SK-N-SH (cell line): ENCODE measurements at places on chromosomes 4 and X.

- DNase-seq = no peak
Observed at GRCh38 chr4:7854216-7854615, 85.4 kb downstream of the AFAP1 start.

GRCh38 chr4:92091335-92091734, 212.4 kb upstream of the GRID2 start:
- DNase-seq = no peak

DNA sequence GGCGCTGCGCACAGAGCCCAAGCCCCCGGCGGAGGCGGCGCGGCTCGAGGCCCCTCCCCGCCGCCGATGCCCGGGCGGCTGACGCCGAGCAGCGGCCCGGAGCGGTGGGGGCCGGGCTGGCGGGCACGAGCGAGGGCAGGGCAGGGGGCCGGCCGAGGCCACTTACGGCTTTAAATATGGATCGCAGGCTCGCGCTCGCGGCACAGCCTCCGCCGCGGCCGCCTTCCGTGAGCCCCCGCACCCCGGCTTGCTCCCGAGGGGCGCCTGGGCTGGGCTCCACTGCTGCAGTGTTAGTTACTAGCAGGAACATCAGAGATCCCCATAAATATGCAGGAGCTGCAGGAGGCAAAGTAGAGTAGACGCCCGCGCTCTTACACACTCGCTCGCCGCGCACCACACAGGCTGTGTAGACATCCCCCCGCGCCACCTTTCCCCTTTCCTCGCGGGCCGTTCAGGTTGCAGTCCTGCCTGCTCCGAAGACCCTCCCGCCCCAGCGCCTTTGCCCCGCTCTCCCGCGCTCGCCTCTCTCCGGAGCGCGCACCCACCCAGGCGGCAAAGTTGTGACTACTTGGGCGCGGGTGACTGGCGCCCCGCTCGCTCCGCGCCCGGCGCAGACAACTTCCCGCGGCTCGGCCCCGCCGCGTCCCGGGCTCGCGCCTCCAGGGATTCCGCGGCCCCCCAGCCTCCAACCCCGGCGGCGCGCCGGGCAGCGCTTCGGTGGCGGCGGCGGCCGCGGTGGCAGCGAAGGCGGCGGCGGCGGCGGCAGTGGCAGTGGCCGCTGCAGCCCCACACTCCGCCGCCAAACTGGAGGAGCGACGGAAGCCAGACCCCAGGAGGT, 152.0 kb upstream of the SLC4A4 start:
- DNase-seq = peak; percentile 61

DNA sequence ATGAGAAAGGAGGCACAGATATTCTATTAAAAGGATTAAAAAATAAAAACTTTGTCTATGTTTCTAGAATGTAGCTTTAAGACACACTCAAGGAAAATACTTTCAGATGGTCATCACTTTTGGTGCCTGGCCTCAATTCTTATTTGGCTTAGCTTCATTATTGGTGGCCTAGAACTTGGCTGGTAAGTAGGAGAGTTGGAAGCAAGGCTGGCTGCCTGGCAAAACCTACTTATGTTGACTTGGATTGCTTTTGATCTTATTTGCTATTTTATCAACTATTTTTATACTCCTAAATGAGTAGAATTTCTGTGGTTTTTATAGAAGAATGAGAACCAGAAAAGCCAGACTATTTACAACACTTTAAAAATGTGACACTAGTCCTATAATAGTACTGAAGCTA, 35.3 kb upstream of the JADE3 start:
- DNase-seq = no peak

GRCh38 chr4:25580633-25581467, 74.8 kb upstream of the SLC34A2 start:
- DNase-seq = no peak

DNA sequence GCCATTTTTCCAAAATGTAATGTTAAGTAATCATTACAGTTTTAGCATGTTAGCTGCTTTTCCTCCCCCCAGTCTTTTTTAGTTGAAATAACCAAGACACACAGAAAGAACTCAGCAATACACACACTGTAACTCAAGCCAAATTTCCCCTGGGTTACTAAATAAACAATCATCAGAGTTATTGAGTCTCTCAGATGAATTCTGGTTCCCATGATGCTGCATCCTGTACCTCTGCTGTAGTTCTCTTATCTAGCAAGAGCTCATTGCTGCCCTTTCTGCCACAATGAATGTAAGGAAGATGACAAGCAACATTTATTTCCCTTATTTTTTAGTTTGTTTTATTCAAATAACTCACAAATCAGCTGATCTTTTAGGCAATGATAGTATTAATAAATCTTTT, 185.1 kb downstream of the ARHGAP6 start:
- DNase-seq = no peak

- DNase-seq = no peak
Observed at GRCh38 chr4:189773909-189774308, 166.8 kb upstream of the FRG1 start.

DNA sequence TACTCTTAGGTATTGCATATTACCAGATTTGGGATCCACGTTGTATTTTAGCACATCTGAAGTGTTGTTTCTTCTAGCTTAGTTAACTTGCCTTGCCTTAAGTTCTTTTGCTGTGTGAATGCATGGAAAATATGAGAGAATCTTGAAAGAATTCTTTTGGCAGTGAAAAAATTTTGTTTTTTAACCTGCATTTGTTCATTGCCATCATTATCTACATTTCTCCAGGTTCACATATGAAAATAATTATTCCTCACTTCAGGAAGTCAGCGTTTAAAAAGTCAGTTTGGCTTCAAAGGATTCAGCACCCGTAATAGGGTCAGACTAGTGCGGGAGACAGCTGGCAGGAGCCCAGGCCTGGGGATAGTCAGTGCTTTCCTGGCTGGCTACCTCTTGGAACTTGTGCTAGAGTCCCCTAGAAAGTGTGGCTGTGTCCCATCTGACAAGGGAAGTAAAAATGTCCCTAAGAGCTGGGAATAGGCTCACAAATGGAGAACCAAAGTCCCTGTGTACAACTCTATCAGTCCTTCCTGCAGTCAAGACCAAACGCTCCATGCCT, 251.9 kb upstream of the KLF3 start:
- no peak for DNase-seq

DNA sequence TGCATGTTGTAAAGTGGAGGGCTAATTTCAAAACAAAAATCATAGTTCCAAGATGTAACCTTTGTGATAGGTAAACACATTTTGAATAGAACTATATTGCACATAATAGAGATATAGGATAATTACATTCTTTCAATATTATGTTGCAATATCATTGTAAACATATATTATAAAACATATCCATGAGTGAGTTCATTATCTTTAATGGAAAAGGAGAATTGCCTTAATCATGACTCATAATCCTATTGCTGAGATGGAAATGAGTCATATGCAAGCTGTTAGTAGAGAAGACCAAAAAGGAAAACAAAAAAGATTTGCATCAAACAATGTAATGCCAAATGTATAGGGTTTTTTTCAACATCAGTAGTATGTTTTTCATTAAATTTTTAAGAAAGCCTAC, 73.7 kb upstream of the WDR44 start:
- no peak for DNase-seq

GRCh38 chrX:19670854-19671620, 155.7 kb upstream of the MAP3K15 start:
- peak; percentile 4 for DNase-seq

- DNase-seq = no peak
Observed at GRCh38 chrX:103797691-103798090, 21.1 kb downstream of the PLP1 start.

DNA sequence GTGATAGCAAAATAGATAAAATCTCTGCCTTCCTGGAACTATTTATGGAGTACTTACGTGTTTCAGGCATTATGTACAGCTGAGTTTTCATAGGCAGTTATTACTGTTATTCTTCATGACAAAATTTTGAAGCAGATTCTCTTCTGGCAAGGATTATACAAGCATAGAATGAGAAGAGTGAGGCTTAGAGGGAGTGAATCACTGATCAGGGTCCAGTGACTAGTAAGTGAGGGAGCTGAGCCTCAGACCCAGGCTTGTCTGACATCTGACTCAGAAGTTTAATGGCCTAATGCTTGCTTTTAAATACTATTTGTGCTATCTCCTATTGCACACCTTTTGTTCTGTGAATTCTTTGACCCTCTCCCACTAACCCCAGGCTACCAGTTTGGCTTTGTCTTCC, 110.6 kb downstream of the DTHD1 start:
- no peak for DNase-seq

DNA sequence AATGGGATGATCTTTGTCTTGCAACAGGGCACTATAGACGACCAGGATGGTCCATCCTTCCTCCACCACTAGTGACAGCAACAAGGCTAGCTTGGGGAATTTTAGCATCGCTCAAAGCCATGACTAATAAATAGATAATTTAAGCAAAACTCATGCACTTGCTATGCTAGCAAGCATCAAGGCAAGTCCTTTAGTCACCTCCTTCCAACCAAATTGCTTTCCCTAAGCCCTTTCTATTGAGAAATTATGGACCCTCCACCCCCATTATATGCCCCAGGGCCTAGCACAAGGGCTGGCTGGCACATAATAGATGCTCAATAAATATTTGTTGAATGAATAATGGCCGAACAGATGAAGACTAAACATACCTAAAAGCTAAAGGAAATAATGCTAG, 28.6 kb downstream of the SLC16A2 start:
- DNase-seq = no peak

GRCh38 chr4:120622601-120623000, 299.9 kb downstream of the PRDM5 start:
- no peak for DNase-seq

DNA sequence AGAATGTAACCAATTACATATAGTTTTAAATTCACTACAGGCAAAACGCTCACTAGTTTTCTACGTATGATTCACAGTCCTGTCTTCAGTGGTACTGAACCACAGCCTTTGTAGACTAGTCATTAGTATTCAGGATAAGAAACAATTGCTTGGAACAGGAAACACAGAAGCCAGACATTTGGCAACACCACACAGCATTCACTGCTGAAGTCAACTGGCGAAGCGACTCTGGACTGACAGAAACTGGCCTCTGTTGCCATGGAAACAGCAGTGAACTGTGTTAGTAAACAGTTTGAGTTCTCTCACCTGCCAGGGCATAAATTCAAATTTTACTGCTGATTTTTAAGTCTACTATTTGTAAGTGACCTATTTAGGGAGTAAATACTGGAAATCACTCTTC, 57.6 kb downstream of the MAPK10 start:
- DNase-seq = peak; percentile 36

DNA sequence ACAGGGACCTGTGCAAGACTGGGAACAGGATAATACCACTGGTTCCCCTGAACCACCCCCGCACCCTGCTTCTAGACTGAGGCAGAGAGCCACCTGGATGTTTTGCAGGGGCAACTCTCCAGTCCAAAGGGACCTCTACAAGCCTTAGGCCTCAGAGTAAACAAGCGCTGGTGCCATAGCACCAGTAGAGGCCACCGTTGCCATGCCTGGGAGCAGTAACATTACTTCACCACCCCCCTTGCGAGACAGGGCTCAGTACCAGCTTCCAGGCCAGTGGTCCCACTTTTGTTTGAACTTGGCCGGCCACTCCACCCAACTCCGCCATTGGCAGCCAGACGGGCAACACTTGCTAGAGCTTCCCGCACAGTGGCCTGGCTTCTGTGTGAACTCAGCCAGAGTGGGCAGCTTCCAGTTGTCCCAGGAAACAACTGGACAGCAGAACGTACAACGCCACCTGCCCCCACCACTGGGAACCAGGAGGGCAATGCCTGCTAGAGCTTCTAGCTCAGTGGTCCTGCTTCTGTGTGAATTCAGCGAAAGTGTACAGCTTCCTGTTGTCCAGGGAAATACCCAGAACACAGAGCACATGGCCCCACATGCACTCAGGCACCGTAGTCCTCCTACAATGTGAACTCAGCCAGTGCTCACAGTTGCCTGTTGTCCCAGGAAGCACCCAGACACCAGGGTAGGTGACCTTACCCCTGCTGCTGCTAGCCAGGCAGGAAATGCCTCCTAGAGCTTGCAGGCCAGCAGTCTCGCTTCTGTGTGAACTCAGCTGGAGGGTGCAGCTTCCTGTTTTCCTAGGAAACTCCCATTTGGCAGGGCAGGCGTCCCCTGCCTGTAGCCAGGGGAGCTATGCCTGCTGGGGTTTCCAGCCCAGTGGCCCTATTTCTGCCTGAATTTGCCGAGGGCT, 39.9 kb upstream of the PCDH19 start:
- DNase-seq = no peak

GRCh38 chrX:94901849-94902248, 1227.8 kb downstream of the FAM133A start:
- no peak for DNase-seq

DNA sequence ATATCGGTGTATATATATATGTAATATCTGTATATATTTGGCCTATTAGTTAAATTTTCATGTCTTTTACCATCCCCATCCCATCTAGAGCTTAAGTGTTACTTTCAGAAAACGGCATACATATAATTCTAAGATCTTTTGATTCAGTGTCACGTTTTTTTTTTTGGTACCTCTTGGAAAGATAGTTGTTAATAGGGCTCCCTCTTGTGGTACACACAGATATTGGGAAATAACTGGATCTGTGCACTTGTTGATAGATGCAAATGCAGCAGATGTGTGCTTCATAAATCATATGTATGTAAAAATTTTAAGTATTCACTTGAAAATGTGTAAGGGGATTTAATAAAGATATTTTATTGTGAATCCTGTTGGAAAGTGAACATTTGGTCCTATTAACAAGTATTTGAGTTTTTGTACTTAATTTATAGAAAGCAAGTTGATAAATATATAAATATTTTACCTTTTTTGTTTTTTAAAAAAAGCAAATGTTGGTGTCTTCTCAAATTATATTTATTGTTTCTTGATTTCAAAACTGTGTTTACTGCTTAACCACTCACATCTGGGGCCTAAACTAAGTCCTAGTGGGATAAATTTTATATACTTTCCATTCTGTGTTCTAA, 74.7 kb downstream of the PAQR3 start:
- peak; percentile 34 for DNase-seq

GRCh38 chrX:112844250-112844649, 3.6 kb upstream of the AMOT start:
- no peak for DNase-seq

GRCh38 chr4:38914854-38915253, 47.2 kb downstream of the FAM114A1 start:
- no peak for DNase-seq

- no peak for DNase-seq
Observed at GRCh38 chrX:30597216-30598012, 19.8 kb upstream of the TASL start.

- no peak for DNase-seq
Observed at GRCh38 chr4:118158763-118159375, 124.6 kb downstream of the NDST3 start.

DNA sequence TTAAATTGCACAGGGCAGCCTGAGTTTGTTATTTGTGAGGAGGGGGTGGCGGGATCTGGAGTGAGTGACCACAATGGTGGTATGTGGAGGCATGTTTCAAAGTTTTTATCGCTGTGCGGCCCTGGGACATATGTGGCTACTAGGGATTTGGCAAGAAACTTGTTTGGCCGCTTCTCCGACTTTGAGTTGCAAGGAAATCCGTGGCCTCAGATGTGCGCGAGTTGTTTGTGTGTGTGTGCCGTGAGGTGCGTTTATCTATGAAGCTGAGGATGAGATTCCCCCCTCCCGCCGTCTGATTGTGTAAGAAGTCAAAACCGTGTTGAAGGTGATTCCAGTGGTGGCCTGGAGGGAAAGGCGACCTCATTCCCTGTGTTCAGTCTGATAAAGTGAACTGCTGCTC, 1.4 kb downstream of the JADE3 start:
- DNase-seq = peak; percentile 21
